ENCODE measurements at places on chromosomes 7 and 10.
A peak's percentile ranks its signal among the peaks of the same experiment; 100 is the strongest.

- peak; percentile 3 for DNase-seq
Observed at GRCh38 chr7:136086712-136087111, 109.6 kb upstream of the MTPN start.

GRCh38 chr10:100482834-100483185 lies 20.0 kb downstream of the WNT8B start:
- no peak for DNase-seq

DNA sequence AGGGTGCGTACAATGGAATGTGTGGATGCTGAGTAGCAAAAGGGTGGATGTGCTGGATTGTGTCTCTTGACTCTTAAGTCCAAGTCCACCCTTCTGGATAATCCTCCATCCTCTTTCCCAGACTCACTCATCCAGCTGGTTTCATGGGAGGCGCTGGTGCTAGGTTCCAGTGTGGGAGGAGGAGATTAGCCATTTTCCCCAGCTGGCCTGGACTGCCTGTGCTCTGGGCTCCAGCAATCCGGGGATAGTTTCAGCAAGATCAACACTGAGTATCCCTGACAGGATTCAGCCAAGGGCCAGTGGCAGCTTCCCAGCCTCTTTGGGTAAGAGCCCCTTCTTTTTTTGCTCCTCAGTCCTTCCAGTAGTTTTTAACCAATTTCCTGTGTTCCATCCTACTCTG lies 21.6 kb upstream of the TRIL start:
- no peak for DNase-seq

GRCh38 chr10:33117230-33117629 lies 159.2 kb upstream of the ITGB1 start:
- DNase-seq, result no peak

DNA sequence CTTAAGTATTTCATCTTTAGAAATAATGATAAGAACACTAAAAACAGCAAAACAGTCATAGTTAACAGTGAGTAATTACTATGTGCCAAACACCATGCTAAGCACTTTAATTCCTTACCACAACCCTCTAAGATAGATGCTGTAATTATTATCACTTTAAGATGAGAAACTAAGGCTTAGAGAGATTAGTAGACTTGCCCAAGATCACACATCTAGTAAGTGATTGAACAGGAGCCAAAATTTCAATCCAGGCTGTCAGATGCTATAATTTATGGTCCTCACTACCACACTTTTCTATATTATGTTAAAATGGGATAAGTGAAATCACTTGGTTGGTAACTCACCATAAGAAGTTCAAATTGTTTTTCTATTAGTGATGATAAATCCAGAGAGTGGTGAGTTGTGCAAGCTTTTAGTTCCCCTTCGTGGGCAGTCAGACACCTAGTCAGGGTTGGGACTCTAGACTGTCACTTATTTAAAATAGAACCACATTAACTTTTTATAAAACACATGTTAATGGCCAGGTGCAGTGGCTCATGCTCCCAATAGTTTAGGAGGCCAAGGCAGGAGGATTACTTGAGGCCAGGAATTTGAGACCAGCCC lies 85.9 kb upstream of the GATA3 start:
- no peak for DNase-seq

DNA sequence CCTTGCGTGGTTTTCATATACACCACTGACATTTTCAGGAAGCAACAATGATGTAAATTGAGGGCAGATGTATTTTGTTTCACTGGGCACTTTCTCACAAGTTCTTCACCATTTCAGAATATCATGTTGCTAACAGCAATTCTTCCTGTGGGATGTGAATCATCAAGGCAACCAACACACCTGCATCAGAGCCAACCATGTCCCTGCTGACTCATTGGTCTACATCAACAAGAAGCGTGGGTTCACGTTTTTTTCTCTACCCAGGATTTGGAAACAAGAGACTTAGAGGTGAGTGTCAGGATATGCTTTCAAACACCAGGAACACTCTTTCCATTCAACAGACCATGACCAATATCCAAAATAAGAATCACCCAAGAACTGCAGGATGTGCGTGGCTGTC lies 203.9 kb downstream of the TEX36 start:
- DNase-seq, result no peak

DNA sequence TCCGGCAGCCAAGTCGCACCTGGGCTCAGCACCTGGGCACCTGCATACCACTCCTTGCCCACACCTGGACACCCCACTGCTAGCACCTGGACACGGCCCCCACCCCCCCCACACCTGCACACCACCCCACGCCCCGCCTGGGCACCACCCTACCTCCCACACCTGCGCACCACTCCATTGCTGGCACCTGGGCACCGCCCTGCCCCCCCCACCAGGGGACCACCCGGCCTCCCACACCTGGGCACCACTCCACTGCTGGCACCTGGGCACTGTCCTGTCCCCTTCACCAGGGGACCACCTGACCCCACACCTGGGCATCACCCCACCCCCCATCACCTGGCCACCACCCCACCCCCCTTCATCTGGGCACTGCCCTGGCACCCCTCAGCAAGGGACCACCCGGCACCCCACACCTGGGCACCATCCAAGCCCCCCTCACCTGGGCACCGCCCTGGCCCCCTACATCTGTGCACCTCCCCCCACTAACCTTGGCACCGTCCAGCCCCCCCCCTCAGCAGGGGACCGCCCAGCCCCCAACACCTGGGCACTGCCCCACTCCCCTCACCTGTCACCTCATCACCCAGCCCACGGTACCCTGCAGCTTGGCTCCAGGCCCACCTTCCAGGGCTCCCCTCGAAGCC lies 33.8 kb upstream of the RNF32 start:
- DNase-seq, result no peak

DNA sequence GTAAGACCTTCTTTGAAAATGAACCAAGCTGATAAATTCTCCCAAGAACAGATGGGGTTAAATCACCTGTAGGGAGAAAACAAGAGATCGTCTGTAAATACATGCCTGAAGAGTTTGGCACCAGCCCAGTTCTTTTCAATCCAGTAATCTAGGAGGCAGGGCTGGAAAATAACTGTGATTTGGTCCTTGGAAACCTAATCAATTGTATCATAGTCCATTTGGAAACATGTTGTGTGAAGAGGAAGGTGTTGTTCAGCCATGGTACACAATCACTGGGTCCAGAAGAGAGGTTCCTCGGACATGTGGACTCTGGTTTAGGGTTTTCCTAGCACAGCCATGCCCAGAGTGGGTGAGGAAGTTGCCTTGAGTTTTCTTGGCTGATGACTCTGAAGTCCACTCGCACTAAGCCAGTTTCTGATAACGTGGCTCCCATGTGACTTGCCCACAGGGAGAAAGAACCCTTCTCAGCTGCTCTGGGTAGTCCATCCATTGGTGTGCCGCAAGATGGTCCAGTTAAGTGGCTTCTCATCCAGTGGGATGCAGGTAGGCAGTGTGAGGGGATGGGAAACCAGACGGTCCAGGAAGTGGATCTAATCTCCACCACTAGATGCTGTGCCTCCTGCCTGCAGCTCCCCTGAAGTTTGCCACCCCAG lies 5.1 kb downstream of the BLNK start:
- no peak for DNase-seq
